OCI-M1 (cell line): ENCODE measurements at places on chromosomes 3 and 15.

DNA sequence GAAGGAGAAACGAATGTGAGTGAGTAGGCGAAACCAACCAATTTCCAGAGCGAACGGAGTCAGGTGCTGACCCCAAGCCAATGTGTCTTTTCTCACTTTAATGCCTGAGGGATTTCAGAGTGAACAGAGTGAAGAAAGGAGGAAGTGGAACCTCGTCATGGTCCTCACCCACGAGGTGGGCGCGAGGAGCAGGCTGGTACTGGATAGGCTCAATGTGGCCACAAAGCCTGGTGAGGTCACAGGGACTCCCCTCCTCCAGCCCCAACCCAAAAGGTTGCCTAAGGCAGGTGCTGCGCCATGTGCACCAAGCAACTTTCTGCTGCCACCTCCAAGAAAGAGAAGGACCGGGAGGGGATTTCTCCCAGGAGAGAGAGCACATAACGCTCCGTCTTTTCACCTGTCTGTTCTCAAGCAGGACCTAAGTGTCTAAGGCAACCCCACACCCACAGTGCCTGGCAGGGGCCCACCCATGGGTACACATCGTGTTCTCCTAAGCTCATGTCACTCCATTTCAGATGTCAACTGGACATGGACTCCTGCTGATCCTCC, 3.8 kb downstream of the NRROS start:
- peak; percentile 32 for DNase-seq

GRCh38 chr3:25281041-25281731, 146.9 kb upstream of the RARB start:
- DNase-seq = no peak

DNA sequence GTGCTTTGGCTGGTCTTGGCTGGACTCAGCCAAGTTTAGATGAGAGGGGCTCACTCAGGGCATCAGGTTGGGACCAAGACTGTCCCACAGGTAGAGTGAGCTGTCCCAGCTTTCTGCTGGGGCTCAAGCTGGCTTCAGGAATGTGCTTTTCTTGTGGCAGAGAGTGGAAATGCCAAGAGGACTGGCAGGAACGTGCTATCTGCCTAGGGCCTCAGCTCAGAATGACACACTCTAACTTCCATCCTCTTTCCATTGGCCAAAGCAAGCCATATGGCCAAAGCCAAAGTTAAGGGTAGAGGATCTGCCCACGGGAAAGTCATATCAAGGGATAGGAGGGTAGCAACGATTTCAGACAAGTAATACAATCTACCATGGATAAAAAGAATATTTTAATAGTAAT, 178.8 kb downstream of the ABHD5 start:
- DNase-seq = no peak

GRCh38 chr3:111534701-111535100, 7.3 kb upstream of the CD96 start:
- no peak for DNase-seq

GRCh38 chr15:74958908-74959585, 2.5 kb upstream of the RPP25 start:
- no peak for DNase-seq

GRCh38 chr3:25479727-25480010, 51.6 kb downstream of the RARB start:
- DNase-seq = peak; percentile 21

DNA sequence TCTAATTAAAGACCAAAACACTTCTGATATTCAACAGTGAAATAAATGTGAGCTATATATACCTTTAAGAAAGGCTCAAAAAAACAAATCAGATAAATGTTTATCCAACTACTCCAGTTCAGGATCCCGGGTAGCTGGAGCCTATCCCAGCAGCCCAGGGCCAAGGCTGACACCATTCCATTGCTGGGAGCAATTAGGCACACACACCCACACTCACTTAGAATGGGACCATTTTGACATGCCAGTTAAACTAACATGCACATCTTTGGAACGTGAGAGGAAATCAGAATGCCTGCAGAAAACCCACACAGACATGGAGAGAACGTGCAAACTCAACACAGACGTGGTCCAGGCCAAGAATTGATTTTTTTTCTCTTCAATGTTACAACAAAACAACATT, 30.0 kb upstream of the PLSCR4 start:
- DNase-seq = no peak

GRCh38 chr3:72682936-72683452, 165.3 kb downstream of the SHQ1 start:
- DNase-seq = no peak

- DNase-seq = no peak
These were observed 56.6 kb downstream of the RFTN1 start for GRCh38 chr3:16456784-16457415.

GRCh38 chr3:151009981-151010380, 37.5 kb upstream of the CLRN1 start:
- no peak for DNase-seq

GRCh38 chr3:62035402-62036057, 337.8 kb downstream of the FEZF2 start:
- no peak for DNase-seq

DNA sequence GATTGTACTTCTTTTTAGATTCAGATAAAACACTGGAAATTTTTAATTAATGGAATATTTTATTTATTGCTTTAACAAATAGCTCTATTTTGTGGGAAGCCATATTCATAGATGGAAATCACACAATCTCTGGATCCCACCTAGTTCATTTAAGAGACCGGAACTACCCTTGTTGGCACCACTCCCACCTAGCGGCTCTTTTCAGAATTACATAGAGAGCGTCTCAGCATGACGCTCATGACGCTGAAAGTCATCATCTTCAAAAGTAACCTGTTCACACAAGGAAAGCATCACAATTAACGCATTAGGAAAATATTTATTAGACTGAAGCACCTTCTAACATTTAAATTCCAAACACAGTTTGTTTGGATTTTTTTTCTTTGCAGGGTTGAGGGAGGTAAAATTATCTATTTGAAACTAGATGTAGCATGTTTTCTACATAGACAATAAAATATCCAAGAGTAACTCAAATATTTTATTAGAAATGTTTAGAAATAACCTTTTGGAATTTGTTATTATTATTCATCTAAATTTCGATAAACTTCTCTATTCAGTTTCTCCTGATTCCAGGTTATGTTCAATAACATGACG, 214.9 kb upstream of the ARRDC4 start:
- peak; percentile 68 for DNase-seq

DNA sequence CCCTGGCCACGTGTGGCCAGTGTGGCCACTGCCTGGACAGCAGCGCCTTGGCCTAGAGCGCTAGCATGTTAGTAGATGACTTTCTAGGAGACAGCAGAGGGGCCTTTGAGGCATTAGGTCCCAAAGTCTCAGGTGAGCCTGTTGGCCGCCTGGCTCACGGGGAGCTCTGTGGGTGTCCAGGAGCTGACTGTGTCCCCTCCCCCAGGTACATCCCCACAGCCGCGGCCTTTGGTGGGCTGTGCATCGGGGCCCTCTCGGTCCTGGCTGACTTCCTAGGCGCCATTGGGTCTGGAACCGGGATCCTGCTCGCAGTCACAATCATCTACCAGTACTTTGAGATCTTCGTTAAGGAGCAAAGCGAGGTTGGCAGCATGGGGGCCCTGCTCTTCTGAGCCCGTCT, 17.0 kb downstream of the SEC61A1 start:
- DNase-seq = no peak

GRCh38 chr3:168398371-168399025, 302.8 kb upstream of the GOLIM4 start:
- DNase-seq = no peak

DNA sequence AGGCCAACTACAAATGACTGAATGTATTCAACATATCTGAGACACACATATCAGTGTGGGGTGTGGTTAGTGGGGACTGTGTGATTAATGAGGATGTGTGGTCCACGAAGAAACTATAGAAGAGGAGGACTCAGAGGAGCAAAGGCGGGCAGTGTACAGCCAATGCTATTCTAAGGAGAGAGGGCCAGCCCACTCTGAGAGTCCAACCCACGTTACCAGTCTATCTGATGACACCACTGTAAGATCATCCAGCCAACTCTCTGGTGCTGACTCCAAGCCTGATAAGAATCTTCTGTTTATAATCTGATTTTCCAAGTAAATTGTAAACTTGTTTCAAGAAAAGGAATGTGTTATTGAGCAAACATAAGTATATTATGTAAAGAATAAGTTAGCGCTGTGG, 47.2 kb downstream of the MCF2L2 start:
- peak; percentile 49 for DNase-seq

- no peak for DNase-seq
These were observed 336.1 kb downstream of the TBL1XR1 start for GRCh38 chr3:176861137-176861536.

DNA sequence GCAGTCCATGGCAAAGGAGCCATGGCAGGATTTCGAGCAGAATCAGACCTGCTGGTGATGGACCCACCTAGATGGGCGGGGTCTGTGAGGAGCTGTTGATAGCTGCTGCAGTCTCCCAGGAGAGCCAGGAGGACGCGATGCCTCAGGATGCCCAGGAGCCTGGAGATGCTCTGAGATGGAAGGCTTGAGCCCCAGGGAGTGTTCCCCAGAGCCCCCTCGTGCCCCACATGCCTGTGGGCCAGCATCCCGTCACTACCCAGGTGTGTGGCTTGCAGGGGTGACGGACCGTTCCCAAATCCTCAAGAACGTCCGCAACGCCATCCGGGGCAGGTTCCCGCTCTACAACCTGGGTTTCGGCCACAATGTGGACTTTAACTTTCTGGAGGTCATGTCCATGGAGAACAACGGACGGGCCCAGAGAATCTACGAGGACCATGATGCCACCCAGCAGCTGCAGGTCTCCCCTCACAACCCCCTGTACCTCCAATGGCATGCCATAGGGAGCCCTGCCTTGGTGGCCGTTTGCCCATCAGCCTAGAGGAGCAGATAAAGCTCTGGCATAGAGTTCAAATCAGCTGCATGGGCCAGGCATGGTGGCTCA, 6.7 kb downstream of the ITIH1 start:
- no peak for DNase-seq

GRCh38 chr3:17138246-17139039, 253.7 kb downstream of the PLCL2 start:
- no peak for DNase-seq

DNA sequence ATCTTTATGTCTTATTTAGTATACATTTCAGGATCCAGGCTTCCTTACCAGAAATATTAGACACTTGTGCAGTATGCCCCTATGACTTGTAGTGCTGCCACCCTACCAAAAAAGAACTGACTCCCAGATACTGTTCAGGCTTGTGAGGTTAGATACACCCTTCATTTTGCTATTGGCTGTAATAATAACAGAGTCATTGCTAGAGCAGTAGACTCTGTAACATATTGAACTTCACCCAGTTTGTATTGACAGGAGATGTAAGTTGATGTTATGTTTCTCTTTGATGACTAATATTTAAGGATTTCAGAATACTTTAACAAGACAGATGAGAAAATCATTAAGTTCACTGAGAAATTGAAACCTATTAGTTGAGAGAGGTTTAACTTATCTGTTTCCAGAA, 32.9 kb downstream of the RNF111 start:
- no peak for DNase-seq

- DNase-seq = no peak
These were observed 103.9 kb upstream of the MB21D2 start for GRCh38 chr3:193021506-193022010.

- DNase-seq = no peak
These were observed 64.7 kb upstream of the PROK2 start for GRCh38 chr3:71849681-71850080.

- DNase-seq = no peak
These were observed 15.6 kb downstream of the FRMD4B start for GRCh38 chr3:69370156-69370883.

GRCh38 chr3:52471371-52472238, 16.2 kb downstream of the NISCH start:
- peak; percentile 43 for DNase-seq

DNA sequence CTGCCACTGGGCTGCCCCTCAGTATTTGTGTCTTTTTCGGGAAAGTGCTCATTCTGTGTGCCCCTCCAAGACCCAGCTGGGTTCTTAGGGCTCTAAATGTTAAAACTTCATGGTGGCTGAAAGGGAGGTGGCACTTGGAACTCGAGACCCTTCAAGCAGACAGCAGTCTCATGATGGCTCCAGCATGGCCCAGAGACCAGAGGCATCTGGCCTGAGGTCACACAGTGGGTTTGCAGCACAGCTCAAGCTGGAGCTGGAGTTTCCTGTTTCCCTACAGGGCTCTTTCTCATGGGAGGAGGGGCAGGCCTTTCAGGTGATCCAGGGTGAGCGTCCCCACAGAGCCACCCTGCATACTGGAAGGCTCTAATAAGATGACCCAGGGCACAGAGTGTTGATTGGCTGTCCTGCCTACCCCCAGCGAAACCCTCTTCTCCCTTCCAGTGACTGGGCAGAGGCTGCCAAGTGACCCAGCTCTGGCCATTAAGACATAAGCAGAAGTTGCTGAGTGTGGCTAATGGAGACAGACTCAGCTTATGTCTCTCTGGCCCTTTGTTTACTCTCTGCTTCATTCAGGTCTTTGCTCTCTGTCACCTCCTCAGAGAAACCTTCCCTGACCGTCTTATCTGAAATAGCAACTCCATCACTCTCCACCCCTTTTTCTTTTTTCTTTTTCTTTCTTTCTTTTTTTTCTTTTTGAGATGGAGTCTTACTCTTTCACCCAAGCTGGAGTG, 166.6 kb upstream of the SMAD3 start:
- no peak for DNase-seq

GRCh38 chr15:71853543-71853942, 43.2 kb downstream of the NR2E3 start:
- DNase-seq = no peak

DNA sequence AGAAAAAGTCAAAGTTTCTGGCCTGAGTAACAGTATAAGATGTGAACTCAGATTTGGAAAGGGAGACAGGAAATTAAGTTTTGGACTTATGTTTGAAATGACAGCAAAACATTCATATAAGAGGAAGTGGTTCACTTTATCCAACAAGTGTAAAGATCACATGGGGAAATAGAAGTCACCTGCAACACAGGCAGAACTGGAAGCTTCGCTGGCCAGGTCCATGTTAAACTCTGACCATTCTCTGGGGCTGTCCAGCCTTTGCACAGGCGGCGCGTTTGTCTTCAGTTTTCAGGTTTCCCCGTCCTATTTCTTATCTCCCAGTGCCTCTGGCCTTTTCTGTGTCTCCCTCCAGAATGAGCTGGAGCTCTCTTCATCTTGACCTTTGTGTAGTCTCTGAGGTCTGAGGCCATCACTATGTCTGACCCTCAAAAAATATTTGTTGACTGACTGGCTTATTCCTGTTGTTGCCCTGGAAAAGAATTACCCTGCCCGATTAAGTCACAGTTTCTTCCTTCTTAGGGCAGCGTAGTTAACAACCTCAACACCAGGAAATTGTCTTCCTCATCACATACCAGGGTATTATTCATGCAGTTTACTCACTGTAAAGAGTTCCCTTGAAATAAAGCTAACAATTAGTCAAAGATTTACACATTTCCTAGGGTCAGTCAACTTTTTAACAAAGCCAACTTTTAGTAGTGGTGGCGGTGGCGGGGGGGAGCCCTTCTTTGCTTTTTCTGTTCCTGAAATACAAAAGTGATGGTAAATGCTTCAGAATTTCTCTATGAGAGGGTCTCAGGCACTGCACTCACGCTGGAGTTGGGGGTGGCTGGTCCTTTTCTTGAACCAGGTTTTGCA, 959 bp upstream of the RASA2 start:
- peak; percentile 72 for DNase-seq

GRCh38 chr3:190504354-190505125, 9.3 kb upstream of the IL1RAP start:
- DNase-seq = peak; percentile 70
